ENCODE measurements at places on chromosomes 3 and 15.

DNA sequence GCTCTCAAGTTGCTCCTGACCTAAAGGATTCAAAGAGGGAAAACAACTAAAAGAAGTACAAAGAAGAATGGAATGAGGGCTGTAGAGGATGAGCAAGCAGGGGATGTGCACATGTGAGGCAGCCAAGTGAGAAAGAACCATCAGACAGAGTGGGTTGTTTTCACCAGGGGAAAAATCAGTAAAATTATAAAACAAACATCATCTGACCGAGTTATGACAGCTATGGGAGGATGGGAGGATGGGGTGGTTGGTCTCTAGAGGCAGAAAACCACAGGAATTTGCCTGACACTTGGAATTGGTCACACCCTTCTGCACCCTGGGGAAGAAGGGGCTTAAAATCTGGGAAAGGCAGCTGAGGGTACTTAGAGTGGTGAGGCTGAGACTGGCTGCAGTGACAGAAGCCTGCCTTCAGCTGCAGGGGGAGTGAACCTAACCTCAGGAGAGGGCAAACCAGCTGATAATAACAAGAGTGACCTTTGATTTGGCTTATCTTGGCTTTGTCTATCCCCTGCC lies 10.1 kb downstream of the ARHGAP31 start:
- no peak for DNase-seq

DNA sequence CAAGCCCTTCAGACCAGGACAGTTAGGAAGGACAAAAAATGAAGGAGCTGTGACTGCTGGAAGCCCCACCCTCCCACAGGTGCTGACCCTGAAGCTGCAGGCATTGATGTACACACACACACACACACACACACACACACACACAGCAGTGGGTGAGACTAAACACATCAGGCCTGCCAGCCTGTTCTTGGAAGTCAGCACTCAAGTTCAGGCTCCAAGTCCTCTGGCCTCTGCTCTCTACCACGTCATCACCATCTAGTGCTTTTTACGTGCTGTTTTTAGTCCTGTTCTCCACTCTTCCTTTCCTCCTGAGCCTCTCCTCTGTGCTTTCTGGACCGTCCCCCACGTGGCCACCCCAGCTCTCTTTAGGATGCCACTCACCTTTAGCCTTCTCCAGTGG lies 5.4 kb upstream of the KBTBD12 start:
- no peak for DNase-seq

- DNase-seq, result no peak
These were observed 1188.8 kb upstream of the CADM2 start for GRCh38 chr3:83769791-83770663.

GRCh38 chr3:31439890-31440750 lies 92.6 kb upstream of the STT3B start:
- no peak for DNase-seq

DNA sequence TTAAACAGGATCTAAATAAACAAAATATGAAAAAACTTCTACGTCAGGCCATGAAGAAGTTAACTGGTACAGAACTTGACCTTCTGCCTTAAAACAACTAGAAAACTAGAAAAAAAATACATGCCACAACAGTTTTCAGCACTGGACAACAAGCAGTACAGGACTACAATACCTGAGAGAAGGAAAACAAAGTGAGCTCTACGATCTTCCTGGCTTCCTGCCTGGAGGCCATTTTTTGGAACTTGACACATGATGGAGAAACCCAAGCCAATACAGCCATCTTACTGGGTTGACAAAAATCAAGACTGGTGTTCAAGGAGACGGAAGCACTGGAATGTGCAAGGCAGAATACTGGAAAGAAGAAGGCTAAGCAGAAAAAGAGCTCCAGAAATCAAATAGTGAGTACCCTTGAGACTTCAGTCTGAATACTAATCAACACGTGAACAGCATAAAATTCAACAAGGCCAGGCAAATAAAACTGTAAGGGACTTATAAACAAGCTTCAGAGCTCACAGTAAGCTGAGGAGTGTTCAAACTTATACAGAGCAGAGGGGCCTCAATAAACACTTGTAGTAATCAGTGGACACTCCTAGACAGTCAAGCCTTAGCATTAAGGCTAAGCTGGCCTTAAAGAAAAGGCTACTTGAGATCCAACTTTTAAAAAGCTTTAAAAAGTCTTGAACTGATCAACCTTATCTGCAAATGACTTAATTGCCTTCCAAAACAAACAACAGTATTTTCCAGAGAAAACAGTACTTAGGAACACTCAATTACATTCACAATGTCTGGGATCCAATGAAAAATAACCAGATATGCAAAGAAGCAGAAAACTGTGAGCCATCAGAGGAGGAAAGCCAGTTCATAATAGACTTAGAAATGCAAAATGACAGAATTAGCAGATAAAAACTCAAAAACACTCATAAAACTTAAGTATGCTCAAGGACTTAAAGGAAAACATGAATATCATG lies 63.2 kb downstream of the DLG1 start:
- no peak for DNase-seq

- no peak for DNase-seq
These were observed 65.4 kb upstream of the SEC61A1 start for GRCh38 chr3:127986803-127987202.

DNA sequence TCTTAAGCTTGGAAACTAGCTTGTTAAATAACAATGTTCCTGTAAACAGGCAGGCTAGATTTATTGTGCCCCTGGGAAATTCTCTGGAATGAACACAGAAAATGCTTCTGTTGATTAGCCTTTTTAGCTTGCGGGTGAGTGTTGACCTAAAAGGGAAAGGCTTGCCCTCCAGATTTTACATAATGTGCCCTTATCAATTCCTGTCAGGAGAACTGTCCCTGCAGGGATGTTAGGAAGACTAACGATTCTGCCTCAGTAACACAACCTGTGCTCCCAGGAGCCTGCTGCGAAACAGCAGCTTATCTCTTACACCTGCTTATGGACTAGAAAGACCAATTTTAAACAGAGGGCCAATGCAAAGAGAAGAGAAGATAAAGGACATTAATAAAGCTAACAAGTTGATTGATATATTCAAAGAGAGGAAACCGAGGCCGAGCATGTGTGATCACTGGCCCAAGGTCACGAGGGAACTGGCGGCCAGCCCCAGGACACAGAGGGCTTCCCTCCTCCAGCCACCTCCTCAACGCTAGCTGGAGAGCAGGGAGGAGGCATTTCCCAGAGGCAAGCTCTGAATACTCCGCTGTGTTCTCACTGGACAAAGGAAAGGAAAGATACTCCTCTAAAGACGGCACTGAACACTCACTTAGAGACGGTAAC lies 48.4 kb upstream of the TJP1 start:
- no peak for DNase-seq

DNA sequence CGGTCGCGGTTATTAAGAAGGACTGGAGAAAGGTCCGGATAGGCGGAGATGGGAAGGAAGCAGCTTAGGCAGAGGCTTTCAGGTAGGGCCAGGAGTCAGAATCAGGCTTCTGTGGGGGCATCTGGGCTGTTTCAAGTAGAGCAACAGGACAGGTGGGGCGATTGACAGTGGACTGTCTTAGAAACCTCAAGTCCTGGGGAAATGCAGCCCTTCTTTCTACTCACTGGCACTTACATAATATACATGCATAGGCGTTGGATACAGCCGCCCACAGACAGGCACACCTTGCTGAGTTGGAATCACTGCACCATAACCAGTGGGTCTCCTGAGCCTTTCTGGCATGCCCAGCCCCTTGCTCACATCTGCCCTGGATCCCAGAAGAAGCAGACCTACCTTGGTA lies 730 bp downstream of the MYD88 start:
- no peak for DNase-seq

GRCh38 chr3:180932819-180933218 lies 20.3 kb downstream of the FXR1 start:
- no peak for DNase-seq

DNA sequence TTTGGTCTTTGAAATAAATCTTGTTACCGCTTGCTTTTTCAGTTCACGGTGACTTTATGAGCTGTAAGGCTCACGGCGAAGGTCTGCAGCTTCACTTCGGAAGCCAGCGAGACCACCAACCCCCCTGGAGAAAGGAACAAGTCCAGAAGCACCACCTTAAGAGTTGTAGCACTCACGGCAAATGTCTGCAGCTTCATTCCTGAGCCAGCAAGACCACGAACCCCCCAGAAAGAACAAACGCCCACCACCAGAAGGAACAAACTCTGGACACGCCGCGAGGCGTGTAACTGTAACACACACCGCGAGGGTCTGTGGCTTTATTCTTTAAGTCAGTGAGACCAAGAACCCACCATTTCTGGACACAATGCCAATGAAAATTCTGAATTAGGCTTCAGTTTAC lies 28.8 kb downstream of the GOLGA6A start:
- DNase-seq, result no peak

All from activated T-helper 1 cell treated with anti-CD3 and anti-CD28 coated beads, Interleukin-2, amount 50 U/mL, for 16 hours (primary cell).